NCI-H2081 (cell line): ENCODE measurements at places on chromosomes 16 and 17.

- DNase-seq: peak; percentile 70
These were observed at the start of gene FKBP10 for GRCh38 chr17:41812381-41813151. Gene FKBP10 (plus strand): TSS chr17:41813004. CDS start chr17:41813035, 31 bp downstream.

DNA sequence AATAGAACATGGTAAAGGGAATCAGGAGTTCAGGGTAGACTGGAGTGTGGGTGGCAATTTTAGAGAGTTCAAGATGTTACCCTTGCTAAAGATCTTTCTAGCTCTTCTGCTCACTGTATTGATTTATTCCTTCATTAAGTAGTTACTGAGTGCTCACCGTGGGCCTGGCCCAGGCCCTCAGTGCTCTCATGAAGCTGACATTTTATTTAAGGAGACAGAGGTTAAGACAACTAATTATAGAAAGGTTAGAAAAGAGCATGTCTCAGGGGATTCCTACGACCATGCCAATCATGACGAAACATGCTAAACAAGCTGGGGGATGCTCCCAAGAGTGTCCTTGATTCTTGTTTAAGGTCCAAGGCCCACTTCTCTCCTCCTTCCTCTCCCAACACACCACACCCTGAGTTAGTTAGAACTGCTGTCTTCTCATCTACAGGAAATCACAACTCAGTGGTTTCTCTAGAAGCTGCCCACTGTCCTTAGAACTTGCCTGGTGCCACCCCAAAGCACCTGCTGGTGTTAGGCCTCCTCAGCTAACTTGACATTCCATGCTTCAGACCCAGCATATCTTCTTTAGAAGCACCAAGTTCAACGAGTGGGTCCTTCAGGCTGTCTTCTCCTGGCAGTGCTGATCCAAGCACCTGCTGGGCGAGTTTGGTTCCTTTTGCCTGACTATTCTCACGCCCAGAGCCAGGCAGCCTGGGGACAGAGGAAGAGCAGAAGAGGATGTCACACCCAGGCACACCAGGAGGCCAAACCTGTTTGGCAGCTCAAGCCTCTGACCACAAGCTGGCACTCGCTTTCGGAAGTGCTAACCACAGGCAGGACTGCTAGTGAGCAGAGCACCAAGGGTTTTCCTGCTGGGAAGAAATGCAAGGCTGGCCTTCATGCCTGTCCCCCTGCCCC lies 79.0 kb downstream of the GAS7 start:
- no peak for DNase-seq

DNA sequence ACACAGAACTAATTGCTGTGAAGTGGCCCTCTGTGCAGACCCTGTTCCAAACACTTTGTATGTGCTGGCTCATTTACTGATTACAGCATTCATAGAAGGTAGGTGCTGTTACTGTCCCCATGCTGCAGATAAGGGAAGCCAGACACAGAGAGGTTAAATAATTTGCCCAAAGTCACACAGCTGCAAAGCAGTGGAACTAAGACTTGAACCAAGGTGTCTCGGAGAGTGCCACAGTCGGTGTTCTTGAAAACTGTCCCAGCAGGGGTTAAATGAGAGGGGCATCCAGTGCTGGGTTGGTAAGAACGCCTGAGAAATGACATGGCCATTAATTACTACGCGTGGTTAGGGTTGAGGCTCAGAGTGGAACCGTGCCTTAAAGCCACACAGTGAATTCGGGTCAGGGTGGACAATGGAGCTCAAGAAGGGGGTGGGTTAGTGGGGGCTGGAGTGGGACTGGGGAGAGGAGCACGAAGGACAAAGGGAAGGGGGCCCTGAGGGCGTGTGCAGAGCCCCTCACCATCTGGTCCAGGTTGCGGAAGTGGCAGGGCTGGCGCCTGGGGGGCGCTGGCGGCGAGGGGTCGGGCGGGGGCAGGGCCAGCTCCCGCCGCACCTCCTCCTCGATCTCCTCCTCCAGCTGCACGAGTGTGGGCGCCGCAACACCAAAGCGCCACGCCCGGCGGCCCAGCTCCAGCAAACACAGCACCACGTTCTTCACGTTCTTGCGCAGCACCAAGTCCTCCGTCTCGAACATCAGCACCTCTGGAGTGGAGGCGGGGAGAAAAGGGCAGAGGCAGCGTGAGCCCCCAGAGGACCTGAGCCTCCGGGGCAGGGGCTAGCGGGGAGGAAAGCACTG lies 3.3 kb downstream of the GAS2L2 start:
- no peak for DNase-seq

DNA sequence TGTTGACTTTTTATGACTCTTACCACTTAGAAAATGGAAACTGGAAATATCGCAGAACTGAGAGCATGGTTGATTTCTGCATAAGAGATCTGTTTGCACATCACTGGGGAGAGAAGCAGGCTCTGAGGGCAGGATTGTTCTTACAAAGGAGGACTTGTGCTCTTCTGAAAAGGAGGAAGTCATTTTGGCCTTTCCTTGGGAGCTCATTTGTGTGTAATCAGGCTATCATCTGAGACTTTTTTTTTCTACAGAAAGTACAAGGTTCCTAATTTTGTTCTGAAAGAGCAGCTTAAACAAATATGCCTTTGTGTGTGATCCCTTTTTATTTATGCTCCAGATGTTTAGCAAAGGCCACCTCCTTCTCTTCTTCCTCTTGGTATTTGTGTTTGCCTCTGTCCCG lies 145.7 kb upstream of the CACNG5 start:
- no peak for DNase-seq

DNA sequence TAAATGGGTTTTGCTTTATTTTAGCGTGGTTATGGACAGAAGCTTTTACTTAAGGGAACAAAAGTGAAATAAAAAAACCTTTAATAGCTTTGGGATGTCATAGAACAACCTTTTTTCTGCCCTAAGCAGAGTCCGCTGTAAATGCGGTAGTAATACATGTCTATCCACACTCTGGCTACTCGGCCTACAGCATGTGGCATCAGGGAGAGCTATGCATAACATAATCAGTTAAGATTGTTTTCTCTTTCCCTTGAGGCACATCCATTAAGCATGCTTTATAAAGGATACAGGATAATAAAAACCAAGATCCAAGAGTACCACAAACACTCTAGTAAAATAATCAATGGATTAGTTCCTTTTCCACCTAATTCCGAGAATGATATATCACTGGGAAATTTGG lies 10.3 kb downstream of the RPGRIP1L start:
- DNase-seq: no peak

- DNase-seq: peak; percentile 15
These were observed 40.3 kb downstream of the CYB561 start for GRCh38 chr17:63405741-63406261.

- DNase-seq: no peak
These were observed 2.3 kb upstream of the MAP2K3 start for GRCh38 chr17:21282231-21282630.

DNA sequence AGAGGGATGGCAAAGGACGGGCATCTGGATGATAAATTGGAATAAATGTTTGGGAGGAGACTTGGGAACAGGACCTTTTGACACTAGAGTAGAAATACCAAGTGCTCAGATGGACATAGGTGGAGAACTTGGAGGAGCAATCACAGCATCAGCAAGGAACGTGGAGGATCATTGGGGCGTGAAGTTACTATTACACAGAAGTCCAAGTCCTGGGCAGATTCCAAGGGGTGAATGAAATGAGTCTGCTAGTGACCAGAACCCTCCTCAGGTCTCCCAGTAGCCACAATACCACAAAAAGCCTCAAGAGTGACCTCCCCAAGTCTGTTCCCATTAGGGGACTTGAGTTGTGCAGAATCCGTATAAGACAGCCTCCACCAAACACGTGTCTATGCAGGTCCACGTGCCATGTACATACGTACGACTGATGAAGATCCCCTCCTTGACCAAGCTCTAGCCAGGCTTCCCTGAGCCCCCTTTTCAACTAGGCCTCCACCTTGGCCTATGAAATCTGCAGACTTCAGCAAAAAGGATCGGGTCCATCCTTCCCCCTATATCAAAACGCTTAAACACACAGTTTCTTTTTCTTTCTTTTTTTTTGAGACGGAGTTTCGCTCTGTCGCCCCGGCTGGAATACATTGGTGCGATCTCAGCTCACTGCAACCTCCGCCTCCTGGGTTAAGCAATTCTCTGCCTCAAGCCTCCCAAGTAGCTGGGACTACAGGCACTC lies 2.2 kb downstream of the C17orf67 start:
- no peak for DNase-seq

GRCh38 chr16:13873835-13874438 lies 46.0 kb upstream of the ERCC4 start:
- no peak for DNase-seq

DNA sequence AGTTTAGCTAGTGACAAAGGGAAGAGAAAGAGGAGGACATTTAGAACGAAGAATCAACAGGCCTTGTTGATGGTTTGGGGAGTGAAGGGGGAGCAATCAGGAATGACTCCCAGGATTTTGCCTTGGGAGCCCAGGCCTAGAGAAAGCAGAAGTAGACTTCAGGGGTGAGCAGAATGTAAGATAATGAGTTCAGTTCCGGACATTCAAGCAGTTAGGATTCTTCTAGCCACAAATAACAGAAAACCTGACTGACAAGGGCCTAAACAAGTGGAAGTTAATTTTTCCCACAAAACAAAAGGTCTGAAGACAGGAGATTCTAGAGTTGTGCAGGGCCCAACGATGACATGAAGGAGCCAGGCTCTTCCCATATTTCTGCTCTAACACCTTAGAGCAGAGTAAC lies 45.9 kb downstream of the SKAP1 start:
- DNase-seq: no peak

DNA sequence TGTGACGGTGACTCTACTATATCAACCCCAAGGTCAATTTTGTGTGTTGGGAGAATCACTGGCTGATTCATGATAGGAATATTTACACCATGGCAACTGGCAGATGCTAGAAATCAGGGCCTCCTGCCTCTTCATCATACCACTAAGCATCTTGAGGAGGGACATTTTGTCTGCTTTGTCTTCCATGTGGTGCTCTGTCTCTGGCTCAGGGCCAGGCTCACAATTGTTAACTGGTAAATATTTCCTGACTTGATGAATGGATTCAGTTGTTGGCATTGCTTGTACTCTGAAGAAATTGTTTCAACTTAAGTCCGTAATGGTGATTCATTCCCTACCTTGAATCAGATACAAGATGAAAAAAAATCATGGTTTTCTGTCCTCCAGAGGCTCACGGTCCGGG lies 292.7 kb downstream of the HAPSTR1 start:
- no peak for DNase-seq

GRCh38 chr16:11276896-11277593 lies 765 bp upstream of the PRM2 start:
- DNase-seq: no peak

DNA sequence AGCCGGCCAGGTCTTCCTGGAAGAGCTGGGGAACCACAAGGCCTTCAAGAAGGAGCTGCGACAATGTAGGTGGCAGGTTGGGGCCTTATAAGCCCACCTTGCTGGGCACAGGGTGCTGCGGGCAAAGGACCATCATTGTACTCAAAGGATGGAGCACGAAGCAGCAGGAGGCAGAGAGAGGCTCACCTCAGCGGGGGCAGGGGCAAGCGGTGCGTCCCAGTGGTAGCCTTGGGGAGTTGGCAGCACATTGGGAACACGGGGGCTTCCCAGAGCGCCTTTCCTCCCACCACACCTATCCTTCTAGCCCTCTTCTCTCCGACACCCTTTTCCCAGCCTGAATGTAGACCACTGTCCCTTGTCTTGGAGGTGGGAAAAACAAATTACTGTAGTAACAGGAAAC lies 2.1 kb downstream of the CNP start:
- no peak for DNase-seq

DNA sequence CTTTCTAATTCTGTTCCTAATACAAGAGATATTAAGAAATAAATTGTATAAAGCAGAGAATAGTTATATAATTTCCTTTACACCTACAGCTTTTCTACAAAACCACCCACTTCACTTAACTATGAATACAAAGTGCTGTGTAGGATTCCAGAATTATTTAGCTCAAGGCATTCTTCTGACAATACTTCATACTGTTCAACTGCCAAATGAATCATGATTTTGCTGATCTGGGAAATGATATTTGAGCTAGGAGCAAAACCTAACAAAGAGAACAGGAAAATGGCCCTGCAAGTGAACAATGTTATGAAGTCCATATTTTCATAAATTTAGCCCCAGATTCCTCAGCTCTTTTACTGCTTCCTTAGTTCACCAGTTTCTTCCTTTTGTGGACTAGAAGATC lies 12.9 kb downstream of the BBS2 start:
- DNase-seq: no peak

DNA sequence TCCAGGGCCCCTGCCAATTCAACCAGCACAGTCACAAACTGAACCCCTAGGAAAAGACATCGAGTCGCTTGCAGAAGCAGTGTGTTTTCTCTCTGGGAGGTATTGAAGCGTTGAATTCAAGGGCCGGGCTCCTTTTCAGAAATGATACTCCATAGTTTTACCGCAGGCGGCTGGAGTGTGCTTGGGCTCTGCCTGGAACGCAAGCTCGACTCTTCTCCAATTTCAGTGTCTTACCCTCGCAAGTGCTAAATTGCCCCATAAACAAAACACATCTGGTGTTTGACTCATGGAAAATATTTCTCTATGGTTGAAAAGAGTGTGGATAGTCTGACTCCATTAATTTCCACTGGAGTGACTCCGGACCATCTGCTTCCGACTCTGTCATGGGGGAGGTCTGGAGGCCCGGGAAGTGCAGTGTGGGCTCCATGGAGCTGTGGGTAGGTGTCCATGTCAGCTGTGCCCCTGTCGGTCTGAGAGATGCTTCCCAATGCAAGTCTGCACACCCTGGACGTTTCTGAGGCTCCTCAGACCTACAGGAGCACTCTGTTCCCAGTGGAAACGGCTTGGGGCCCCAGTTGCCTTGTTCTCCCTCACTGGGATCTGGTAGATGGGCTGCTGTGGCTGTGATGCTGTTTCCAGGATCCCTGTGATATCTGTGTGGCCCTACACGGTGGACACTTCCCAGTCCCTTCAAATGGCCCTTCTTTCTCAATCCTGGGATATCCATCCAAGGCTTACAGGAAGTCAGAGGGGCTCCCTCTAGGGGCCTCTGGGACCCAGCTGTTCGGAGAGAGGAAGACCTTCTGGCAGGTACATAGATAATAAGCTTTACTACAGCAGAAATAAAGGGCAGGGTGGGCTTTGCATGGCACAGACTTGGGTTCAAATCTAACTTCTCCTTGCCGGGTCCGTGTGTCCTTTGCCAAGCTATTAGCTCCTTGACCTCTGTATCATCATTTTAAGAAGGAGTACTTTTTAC lies 119.8 kb upstream of the CDH13 start:
- no peak for DNase-seq

GRCh38 chr17:30398328-30399041 lies 19.8 kb downstream of the CPD start:
- no peak for DNase-seq

GRCh38 chr17:49557312-49558024 lies 18.2 kb upstream of the NXPH3 start:
- peak; percentile 78 for DNase-seq
